ENCODE measurements at places on chromosomes 13 and 19.

DNA sequence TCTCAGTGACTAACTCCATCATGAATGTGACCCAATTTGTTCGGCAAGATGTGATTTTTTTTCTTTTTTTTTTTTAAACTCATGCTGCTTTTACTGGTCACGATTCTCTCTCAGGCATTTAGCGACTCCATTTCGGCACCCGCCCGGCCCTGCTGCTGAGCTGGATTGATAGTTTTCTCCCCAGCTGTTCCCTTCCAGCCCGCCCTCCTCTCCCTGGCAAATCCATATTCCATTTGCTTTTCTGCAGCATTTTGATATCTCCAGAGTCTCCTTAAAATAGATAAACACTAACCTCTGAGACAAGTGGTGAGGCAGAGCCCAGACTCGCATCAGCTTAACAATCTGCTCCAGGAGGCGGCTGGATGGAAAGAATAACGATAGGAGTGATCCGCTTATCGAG lies 55.5 kb upstream of the KATNAL1 start:
- no peak for DNase-seq

GRCh38 chr19:35949131-35949530 lies 13.0 kb downstream of the LRFN3 start:
- DNase-seq, result no peak

DNA sequence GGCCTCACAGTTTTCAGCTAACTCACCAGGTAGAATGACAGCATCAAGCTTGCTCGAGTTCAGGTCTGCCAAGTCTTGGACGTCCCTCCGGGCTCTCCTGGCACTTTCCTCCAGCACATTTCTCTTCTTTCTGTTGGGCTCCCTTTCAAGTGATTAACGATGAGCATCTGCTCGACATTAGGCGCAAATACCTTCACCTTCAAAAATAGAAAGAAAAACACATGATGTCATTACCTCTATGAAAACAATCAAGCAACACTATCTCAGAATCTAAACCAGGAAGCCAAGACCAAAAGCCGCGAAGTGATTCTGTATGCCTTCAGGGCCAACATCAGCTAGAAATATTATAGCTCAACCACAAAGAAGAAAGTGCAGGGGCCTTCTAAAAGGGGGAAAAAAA lies 15.4 kb upstream of the CLN5 start:
- DNase-seq, result no peak

DNA sequence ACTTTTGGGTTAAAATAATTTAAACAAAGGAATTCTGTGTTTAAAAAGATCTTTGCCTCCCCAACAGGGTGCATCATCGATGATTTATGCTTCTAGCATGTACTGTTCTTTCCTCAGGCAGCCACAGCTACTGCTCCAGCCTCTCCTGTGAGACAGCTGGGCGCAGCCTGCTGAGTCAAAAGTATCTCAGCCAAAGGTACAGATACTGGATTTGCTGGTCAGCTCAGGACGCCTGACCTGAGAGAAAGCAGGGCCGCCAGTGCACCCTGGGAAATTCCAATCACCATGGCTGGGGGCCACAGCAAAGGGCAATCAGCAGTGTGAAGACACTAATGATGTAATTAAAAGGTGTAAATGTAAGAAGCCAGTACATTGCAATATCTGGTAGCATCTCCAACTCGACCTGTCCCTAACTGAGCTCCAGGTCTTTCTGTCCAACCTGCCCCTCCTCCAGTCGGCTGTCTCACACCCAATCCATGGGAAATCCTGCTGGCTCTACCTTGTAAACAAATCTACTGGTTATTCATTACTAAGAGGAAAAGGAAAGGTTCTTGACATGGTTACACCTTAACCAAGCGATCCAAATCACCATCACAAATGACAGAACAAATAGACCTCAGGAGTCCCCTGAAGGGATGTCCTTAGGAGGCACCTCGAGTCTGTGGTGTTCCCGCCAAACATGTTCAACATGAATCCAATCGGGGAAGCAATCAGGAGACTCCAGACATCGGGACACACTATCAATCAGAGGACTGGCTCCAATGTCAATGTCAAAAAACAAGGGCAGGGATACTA lies 7.3 kb downstream of the OPA3 start:
- DNase-seq, result no peak

- no peak for DNase-seq
Observed at GRCh38 chr13:22903925-22904324, 276.9 kb upstream of the SGCG start.

GRCh38 chr19:47863514-47863936 lies 4.5 kb downstream of the TPRX2 start:
- peak; percentile 85 for DNase-seq

GRCh38 chr13:25930653-25931052 lies 121.2 kb downstream of the SHISA2 start:
- no peak for DNase-seq

- DNase-seq, result no peak
Observed at GRCh38 chr19:13417054-13417453, 89.2 kb downstream of the CACNA1A start.

DNA sequence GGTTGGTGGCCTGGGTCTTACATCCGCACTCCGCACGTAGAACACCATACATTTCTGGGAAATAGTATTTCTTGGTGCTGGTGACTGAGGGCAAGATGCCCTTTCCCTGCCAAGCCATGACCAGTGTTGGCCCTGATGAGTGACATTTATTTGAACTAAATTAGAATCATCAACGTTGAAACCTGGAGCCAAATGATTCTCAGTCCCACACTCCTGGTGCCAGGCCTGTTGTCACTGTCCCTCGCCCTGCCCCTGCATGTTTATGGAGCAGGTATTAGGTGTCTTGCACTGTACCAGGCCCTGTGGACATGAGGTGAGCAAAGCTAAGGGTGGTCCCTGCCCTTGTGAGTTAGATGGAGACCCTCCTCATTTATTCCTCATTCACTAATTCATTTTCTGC lies 5.8 kb downstream of the CHST8 start:
- DNase-seq, result no peak

GRCh38 chr13:23715762-23716235 lies 145.6 kb downstream of the TNFRSF19 start:
- no peak for DNase-seq

- DNase-seq, result no peak
Observed at GRCh38 chr19:8096071-8096470, 43.5 kb downstream of the CCL25 start.

DNA sequence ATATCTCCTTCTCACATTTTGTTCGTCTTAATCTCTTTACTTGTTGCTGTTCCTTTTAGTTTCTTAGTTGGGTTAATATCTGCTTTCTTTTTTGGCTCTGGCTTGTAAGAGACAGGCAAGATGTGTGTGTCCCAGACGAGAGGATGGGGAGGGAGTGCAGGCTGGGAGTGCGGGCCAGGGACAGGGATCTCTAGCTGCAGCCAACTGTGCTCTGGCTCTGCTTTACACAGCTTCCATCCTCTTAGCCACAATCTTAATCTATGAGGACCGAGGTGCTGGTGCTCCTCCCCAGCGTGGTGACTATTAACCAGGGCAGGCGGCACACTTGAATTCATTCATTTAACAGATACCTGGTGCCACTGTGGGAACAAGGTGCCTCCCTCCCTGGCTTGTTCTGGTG lies 70.9 kb upstream of the WASF3 start:
- no peak for DNase-seq

- no peak for DNase-seq
Observed at GRCh38 chr13:44196196-44196751, 177.3 kb upstream of the SERP2 start.

- DNase-seq, result no peak
Observed at GRCh38 chr13:111944171-111944583, 122.8 kb upstream of the SOX1 start.

DNA sequence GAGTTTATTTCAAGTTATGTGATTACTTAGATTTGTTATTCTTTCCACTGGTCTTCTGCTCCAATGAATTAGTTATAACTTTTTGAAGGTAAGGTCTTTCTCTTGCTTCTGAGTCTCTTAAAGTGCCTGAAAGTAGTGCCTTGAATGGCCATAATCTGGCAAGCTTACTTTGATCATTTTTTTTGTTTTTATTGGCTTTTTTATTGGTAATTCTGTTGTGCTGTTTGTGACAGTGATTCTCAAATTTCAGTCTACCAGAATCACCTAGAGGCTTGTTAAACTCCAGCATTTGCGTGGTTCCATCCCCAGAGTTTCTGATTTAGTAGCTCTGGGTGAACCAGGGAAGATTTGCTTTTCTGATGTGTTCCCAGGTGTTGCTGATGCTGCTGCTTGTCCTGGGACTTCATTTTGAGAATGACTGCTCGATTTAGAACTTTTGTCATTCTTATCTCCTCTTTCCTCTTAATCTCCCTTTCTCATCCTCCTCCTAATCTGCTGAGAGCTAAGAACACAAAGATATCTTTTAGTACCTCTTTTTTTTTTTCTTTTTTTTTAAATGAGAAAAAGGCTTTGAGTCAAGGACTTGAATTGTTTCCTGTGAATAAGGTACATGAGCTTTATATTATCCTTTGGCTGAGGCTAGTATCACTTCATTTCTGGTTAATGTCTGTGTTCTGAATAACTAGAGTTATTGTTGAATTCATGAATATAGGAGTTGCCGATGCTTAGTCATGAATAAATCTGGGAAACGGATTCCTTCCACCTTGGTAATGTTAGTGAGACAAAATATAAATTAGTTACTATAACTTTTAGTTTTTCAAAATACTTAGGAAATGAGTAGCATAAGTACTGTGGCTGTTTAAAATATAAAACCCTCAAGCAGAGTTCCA lies 91.4 kb downstream of the PAN3 start:
- DNase-seq, result no peak

DNA sequence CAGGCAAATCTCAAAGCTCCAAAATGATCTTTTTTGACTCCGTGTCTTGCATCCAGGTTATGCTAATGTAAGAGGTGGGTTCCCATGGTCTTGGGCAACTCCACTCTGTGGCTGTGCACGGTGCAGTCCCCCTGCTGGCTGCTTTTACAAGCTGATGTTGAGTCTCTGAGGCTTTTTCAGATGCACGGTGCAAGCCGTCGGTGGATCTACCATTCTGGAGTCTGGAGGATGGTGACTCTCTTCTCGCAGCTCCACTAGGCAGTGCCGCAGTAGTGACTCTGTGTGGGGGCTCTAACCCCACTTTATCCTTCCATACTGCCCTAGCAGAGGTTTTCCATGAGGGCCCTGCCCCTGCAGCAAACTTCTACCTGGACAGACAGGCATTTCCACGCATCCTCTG lies 266.8 kb upstream of the GPC6 start:
- DNase-seq, result no peak

GRCh38 chr19:18223860-18224524 lies 2.2 kb downstream of the PDE4C start:
- peak; percentile 13 for DNase-seq

Measured in activated CD4-positive, alpha-beta T cell treated with anti-CD3 and anti-CD28 coated beads, Interleukin-2, amount 50 U/mL, for 1 hour (primary cell).